Bronchus fibroblast of lung (primary cell): ENCODE measurements at places on chromosomes 1 and 21. TPM values are rescaled to one million over a fixed set of nuclear protein-coding genes. Genes with fewer than 3 reads are reported as not detected.

CAPN9 gene
- total RNA-seq = not detected in 2 replicates

NKAIN1 gene
- 0.15 and 2.4 TPM in 2 replicates for total RNA-seq

PODN gene
- 0.30 and 0.84 TPM in 2 replicates for total RNA-seq

FAM151A gene
- total RNA-seq = not detected in 2 replicates

PLPPR4 gene
- total RNA-seq = under 0.01 and 0.15 TPM in 2 replicates

NUCKS1 gene
- total RNA-seq = 65.3 and 89.8 TPM in 2 replicates

CELSR2 gene
- total RNA-seq = 1.5 TPM in 2 replicates

RGSL1 gene
- not detected in 2 replicates for total RNA-seq
